ENCODE measurements at places on chromosomes 11 and 22.

DNA sequence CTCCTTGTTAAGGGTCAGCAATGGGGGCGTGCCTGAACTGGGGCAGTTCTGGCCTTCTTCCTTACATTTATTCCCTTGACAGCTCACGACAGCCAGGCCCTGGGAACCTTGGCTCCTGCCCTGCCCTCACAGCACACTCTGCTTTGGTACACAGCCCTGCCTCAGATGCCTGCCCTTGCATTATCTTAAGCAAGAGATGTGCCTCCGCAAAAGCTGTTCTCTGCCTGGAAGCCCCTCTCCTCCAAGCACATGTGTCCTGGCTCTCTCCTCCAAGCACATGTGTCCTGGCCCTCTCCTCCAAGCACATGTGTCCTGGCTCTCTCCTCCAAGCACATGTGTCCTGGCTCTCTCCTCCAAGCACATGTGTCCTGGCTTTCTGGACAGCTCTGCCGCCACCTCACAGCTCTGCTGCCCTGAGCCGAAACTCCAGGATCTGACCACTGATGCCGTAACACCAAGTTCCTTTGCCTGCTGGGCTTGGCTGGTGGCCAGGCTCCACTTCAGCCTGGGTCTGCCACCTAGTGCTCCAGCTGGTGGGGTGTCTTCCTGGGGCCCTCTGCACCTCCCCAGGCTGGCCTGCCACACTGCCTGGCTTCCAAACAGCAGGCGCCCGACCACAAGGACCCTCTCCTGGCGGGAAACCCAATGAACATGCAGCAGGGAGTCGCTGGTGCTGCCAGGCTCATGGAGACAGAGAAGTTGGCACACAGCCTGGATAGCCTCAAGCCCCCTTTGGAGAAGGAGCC is 53.0 kb downstream of the SCUBE1 start:
- no peak for DNase-seq

DNA sequence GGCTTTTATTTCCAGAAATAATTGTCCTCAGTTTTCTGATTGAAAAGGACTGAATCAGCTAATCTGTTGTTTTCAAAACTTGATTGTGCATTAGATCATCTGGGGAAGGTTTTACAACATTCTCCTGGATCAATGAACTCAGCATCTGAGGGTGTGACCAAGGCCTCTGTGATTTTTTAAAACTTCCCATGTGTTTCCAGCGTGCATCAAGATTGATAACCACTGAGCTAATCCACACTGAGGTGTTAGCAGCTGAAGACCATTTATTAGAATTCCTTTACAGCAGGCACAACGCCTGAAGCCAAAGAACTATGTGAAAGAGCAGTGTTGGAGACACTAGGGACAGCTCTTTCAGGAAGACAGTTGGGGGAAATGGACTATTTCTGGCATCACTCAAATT is 10.2 kb downstream of the VSTM5 start:
- DNase-seq = no peak

DNA sequence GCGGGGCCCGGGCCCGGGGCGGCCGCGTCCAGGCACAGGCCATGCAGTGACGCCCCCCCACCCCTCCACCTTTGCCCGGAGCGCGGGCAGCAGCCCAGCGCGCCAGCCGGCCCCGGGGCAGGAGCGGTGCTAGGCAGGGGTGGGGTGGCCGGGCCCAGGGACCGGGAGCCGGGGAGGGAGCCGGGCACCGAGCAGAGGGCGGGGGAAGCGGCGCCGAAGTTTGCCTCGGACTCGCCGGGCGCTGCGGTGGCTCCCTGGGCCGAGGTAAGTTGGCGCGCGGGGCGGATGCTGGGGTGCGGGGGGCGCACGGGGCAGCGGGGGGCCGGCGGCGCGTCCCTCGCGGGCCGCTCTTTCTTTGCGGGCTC is 332 bp downstream of the TEAD1 start:
- DNase-seq = peak; percentile 31

DNA sequence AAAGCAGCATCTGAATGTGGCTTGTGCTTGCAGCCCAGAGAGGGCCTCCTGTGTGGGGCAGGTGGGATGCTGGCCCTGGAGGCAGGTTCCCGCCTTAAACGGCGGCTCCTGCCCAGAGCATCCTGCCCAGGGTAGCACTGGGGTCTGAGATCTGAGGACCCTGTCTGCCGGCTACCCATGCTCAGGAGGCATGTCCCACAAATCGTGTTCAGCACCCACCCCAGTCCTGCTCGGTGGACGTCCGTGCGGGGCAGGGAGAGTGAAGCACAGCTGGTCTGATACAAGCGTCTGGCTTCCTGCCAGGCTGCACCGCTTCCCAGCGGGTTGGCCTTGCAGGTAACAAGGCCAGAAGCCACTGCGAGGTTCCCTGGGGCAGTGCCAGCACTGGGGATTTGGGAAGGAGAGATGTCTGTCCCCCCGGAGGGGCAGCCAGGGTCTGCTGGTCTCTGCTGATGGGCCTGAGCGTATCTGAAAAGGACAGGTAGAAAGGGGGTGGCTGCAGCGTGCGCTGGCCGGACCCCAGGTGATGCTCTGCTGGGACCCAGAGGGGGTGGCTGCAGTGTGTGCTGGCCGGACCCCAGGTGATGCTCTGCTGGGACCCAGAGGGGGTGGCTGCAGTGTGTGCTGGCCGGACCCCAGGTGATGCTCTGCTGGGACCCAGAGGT is 3.6 kb downstream of the TRABD start:
- peak; percentile 59 for DNase-seq

- no peak for DNase-seq
These were observed 249.8 kb upstream of the UBASH3B start for GRCh38 chr11:122405547-122406341.

DNA sequence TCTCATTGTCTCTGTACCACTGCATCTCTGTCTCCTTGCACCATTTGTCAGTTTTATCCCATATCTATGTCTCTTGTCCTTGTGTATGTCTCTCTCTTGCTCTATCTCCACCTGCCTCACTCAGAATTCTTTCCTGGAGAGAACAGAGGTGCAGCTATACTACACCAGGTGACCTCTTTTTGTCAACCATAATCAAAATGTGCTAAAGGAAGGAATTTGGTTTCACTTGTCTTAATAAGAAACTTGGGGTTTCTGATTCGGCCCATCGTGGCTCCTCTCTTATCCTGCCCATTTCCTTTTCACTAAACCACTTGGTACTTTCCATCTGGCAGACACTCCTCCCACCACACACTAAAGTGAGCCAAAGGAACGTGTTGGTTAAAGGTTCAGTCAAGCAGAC is 2.0 kb upstream of the C11orf42 start:
- DNase-seq = no peak

- DNase-seq = peak; percentile 72
These were observed at the start of gene SLC15A3 for GRCh38 chr11:60951904-60952741. Gene SLC15A3, minus strand, starts transcription at chr11:60952176. Its CDS starts 625 bp downstream, at chr11:60951551.

DNA sequence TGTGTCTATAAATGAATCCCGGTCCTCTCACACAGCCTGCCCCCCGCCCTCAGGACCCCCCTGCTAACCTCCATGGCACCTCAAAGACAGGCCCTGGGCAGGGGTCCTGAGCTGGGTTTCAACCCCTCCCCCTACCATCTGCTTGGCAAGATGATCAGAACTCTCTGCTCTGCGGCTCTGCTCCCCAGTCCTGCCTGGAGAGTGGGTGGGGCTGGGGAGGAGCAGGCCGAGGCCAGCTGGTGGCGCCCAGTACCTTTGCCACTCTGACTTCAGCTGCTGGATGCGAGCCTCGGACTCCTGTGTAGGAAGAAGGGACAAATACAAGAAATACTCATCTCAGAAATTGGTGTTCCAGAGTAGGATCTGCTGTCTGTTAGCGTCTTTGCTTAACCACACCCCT is 15.0 kb downstream of the SUN2 start:
- DNase-seq = no peak

Data from transverse colon (tissue), 4 donors.